Head of caudate nucleus (tissue), 42 donors: ENCODE measurements at places on chromosomes 5 and 9.

DNA sequence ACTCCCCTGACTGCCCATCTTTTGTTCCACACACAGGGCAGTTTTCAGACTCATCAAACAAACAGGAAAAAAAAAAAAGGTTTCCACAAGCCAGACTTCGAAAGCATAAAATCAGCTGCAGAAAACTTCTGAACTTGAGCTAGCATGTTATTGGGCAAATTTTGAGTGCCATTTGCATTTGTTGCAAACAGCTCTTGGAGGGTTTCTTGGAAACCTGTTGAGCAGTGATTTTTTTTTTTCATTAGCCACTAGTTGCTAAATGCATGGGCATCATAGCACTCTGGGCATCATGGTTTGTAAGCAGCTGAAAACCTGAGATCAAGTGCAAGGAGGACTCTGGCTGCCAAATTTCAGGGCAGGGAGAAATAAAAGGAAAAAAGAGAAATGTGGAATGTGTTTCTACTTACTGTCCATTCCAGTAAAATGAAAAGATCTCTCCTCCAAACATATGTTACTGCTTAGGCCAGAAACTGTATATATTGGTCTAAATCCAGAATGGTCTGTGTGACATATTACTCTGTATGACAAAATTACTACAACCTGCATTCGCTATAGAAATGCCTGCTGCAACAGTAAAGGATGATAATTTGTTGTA, 85.2 kb upstream of the SMIM23 start:
- no peak for DNase-seq

DNA sequence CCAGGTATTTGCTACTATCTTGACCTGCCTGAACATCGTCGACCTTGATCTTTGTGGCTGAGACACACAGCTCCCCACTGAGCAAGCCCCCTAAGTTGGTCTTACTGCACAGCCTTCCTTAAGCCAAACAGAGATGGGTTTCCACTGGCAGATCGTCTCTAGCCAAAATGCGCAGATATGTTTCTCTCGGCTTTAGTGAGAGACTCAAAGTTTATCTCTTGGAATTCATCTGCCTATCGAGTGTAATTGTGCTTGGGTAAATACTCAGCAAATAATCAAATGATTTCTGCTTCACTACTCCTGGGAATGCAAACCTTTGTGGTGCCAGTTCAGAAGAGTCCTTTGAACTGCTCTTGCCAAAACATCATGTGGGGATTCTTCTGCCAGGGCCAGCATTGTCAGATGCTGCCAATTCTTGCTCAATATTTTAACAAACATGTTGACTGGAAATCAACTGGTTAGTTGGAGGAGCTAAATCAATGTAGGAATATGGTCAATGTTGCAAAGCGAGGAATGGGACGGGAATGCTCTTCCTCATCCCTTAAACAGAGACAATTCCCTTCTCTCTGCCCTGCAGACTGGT, 141.2 kb upstream of the SLC28A3 start:
- DNase-seq, result no peak

- no peak for DNase-seq
Observed at GRCh38 chr5:7016999-7017747, 303.9 kb downstream of the TENT4A start.

GRCh38 chr5:72474516-72474915, 32.7 kb downstream of the ZNF366 start:
- DNase-seq, result no peak

GRCh38 chr5:143036146-143036927, 266.2 kb downstream of the ARHGAP26 start:
- no peak for DNase-seq

DNA sequence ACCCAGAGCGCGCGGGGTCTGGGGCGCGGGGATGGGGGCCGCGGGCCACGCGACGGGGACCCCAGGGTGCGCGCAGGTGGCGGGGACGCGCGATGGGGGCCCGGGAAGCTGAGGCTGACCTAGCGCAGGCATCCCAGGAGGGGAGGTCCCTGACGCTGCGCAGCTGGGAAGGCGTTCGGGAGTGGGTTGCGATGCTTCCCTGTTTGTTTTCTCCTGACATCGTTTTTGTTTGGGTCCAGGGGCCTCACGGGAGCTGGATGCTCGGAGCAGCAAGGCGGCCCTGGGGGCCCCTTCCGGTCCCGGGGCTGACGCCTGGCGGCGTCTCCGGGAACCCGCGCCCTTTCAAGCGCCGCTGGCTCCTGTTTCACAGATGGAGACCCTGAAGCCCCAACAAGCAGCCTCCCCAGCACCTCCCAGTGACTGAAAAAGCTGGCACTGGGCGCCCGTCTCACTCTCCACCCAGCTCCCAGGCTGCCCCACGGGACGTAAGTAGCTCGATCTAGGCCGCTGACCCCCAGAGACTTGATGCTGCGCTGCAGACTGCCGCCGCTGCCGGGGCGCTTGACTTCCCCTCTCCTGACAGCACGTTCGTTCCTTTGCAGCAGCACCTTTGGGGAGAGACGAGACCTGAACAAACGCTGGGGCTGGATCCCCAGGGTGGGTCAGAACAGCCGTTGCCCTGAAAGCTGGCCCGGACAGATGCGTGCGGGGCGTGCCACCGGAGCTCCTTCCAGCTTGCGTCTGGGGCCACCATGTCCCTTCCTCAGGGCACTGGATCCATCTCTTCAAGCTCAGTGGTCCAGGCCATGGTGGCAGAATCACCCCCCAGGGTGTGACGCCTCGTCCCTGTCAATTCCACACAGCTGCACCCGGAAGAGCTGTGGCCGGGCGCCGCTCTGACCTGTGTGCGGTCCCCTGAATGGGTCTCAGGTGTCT, 593 bp downstream of the BRD3OS start:
- DNase-seq, result peak; percentile 13

DNA sequence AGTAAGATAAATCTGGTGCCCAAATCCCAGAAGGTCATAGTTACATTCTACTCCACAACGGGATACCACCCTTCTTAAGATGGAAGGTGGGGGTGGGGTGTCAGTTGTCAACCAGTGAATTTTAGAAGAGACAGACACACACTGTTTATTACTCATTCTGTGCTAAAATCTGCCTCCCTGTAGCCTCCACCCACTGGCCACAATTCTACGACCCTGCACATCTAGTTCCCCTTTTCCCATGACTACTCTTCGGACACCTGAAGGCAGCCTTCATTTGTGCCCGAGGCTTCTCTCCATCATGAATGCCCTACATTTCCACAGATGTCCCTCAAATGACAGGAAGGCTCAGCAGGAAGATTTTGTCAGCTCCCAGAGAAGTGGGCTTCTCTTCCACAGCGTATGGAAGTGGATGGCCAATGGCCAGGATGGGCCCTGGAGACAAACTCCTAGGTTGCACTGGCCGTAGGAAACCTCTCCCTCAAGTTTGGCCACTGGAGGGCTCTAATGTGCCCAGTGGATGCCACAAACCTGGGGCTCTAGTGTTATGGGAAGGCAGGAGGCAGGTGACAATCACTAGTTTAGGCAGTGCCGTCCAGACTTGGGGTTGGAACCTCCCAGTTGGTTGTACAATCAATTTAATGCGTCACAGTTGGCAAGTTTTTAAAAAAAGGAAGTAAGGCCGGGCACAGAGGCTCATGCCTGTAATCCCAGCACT, 46.6 kb downstream of the PTPN3 start:
- no peak for DNase-seq

DNA sequence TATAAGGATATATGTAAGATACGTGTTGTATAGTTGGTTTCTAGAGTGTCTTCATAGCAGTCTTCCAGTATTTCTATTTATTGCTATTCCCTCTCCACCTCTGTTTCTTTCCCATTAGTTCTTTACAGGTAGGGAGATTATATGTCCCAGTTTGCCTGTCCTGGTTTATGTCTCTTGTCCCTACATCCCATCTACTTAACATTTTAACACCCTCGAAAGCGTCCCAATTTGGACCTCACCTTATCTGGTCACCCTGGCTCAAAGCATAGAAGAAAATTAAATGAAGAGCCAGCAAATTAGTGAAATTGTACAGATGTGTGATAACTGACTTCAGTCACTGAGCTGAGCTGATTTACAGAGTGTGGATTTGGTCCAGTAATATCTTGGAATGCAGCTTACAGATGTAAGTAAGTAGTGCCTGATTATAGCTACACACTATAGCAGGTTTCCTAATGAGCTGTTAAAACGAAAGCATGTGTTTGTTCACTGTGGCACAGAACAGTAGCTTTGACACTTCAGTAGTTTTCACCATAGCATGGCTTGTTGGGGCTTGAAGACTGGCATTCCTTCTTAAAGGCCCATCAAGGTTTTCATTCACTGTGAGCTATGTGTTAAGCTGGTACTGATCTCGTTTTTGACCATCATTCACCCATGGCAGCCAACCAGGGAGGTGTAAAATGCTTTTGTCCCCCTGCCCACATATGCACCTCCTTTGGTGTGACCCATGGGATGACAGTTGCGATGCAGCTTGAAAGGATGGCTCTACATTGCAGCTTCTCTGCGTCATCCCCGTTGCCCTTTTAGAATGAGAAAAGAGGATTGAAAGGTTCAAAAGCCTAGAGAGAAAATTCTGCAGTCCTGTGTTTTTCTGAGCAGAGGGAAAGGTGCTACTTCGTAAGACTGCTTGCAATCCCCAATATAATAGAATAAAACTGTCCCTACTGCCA, 192.1 kb upstream of the DMRT1 start:
- no peak for DNase-seq

DNA sequence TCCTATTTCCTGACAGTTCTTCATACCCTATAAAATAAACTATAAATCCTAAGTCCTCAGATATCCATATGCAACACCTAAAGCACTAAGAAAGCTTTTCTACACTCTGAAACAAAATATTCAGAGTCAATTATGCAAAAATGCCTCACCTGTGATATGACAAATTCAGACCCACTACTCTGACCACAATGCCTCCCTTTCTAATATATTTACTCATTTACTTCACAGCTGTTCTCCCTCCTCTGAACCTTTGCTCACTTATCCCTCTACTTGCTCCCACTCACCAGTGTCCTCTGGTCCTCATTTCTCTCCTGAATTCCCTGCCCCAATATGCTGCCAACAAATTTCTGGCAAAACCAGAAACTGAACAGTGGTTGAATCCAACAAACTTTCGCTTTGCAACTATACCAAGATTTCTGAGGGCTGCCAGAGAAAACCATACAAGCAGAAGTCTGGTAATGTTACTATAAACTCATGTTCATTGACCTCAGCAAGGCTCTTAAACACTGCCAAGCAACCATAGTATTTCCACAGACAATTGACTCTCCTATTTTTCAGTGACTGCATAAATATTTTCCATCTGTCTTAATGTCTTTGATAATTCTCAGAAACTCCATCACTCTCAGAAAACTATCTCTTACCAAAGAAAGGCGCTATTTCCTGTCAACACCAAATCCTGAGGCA, 7.1 kb downstream of the CCNH start:
- DNase-seq, result no peak

- DNase-seq, result no peak
Observed at GRCh38 chr5:59923465-59923864, 29.9 kb upstream of the PDE4D start.

- DNase-seq, result no peak
Observed at GRCh38 chr5:134446938-134447337, 35.3 kb upstream of the CDKN2AIPNL start.

- DNase-seq, result no peak
Observed at GRCh38 chr5:142561029-142561428, 124.9 kb downstream of the FGF1 start.

DNA sequence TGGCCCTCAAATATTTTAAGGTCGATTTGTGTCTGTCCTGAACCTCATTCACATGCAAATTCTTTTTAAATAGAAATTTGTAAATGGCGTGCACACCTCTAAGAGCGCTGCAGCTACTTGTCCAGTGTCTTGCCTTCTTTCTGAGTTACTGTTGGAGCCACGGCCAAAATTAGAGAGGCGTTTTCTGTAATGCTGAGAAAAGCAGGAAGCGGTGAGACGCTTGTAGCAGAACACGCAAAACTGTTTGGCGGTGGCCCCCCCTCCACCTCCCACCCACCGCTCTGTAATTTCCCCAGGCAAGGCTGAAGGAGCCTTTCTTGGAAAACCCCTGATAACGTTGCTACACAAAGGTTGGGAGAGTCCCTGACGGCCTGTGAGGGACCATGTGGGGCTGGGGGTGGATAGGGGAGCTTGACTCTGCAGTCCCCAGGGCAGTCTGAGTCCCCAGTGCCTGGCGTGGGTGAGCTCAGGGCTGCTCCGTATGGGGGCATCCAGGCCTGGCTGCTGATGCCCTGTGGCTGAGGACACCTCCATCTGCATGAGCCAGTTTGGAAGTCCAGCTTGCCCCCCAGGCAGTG, 96.5 kb downstream of the GADD45G start:
- DNase-seq, result no peak

- DNase-seq, result no peak
Observed at GRCh38 chr9:97573482-97574073, 59.6 kb downstream of the TSTD2 start.

GRCh38 chr9:21761309-21761901, 41.0 kb upstream of the MTAP start:
- no peak for DNase-seq

DNA sequence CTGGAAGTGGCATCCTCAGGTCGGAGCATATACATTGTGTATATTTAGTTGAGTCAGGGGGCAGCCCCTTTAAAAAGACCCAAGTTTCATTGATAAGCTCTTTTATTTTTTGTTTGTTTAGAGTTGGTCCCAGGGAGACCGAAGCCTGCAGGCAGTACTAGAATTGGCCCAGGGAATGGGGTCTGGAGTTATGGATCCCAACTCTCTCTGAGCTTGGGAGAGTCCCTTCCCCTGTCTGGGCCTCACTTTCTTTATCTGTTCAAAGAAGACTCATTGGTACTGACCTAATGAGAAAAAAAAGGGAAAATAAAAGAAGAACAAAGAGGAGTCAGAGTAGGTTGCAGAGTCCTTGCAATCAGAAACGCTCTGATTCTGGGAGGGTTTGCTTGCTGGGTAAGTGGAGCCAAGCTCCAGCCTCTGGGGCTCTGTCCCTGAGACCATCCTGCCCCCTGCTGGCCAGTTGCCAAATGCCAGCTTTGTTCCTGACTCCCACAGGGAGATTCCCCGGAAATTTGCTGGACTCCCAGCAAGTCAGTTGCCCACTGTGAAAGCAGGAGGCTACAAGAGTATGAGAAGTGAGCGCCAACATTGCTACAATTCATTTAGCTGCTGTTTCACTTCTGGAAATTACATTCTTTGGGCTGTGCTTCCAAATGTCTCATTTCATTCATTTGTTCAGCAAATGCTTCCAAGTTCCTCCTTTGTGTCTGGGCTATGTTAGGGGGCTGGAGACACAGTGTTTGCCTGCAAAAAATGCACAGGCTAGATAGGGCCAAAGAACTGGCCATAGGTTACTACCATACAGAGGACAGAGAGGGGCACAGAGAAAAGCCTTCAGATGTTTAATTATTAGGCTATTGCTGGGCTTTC, 156.2 kb downstream of the MELK start:
- DNase-seq, result peak; percentile 85

- no peak for DNase-seq
Observed at GRCh38 chr5:56638768-56639238, 176.5 kb upstream of the MAP3K1 start.

DNA sequence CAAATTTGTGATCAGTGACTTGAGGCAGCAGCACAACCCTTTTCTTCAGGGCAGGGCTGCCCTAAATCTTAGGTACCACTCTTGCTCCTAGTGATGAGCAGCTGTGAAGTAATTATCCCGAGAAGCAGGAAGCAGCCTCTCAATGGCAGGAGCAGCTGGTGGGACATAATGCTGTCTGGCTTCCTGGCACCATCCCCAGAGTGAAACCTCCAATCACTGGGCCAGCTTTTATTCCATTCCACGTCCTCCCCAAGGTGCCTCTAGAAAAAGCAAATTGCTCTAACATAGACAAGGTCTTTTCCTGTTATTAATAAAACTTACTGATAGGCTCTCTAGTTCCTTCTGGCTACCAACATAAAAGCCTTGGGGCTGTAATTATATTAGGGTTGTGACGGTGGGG, 154.0 kb downstream of the FRMD3 start:
- no peak for DNase-seq

GRCh38 chr9:134165357-134166315, 1.3 kb upstream of the RNU6ATAC start:
- DNase-seq, result peak; percentile 60
